ENCODE measurements at places on chromosomes 2 and 18.

DNA sequence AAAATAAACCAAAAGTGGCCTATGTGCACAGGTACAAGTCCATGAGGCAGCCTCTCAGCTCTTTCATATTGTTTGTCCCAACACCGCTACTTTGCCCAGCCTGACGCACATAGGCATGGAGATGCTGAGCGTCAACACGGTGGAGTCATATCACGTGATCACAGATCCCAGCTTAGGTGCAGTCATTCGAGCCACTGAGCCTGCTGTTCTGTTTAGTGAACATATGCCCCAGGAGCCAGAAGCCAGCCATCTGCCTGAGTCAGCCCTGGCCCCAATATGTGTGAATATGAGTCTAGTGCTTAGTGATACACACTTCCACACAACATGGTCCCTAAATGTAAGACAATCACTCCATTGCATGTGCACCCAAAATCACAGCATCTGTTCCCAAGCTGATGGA lies 88.2 kb upstream of the LCLAT1 start:
- DNase-seq: no peak

- DNase-seq: no peak
Observed at GRCh38 chr2:40564184-40564583, 112.3 kb upstream of the SLC8A1 start.

- peak; percentile 16 for DNase-seq
Observed at GRCh38 chr2:207467716-207468347, 61.9 kb upstream of the CREB1 start.

GRCh38 chr2:226086190-226086589 lies 686.7 kb downstream of the NYAP2 start:
- DNase-seq: no peak

GRCh38 chr2:20574930-20575329 lies 76.0 kb downstream of the HS1BP3 start:
- DNase-seq: no peak

DNA sequence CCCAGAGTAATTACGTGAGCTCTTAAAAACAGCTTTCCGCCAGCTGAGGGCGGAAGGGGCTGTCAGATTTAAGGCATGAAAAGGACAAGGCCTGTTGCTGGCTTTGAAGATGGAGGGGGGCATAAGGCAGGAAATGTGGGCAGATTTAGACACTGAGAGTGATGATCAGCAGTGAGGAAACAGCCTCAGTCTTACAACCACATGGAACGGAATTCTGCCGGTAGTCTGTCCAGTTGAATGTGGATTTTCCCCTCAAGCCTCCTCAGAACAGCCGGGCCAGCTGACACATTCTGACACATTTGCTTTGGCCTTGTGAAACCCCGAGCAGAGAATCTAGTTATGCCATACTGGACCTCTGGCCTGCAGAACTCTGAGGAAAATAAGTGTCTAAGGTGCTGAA lies 16.6 kb downstream of the POLE4 start:
- DNase-seq: no peak

DNA sequence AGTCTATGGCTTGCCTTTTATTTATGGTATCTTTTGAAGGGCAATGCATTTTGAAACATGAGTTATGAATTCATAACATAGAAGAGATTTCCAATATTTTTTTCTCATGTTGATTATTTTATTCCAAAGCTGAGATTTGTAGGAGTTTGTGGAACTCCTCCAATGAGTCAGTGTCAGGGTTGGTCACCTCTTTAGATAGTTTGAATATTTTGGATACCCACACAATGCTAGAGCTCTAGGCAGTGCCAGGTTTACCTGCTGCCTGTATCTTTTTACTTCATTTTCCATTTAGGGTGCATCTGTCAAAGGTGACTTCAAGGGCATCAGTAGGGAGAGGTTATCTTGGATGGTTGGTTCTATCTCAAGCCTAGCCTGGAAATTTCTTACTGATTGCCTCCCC lies 152.7 kb downstream of the CERS6 start:
- no peak for DNase-seq

DNA sequence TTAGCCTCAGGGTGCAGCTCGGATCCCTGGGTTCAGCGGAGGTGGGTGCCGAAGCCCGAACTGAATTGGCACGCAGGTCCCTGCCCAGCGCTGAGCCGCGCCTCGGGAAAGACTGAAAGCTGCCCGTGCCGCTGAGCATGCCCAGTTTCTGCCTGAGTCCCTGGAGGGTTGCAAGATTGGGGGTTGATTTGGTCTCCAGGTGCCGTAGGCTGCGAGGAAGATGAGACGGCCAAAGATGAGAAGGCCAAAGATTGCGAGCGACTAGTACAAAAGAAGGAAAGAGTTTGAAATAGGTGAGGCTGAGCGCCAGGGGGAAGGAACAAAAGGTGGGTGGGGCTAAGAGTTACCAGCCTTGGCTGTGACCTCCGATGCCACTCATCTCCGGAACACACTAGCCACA lies 852 bp upstream of the KCNH7 start:
- no peak for DNase-seq

- no peak for DNase-seq
Observed at GRCh38 chr18:80181642-80182461, 65.5 kb downstream of the PARD6G start.

DNA sequence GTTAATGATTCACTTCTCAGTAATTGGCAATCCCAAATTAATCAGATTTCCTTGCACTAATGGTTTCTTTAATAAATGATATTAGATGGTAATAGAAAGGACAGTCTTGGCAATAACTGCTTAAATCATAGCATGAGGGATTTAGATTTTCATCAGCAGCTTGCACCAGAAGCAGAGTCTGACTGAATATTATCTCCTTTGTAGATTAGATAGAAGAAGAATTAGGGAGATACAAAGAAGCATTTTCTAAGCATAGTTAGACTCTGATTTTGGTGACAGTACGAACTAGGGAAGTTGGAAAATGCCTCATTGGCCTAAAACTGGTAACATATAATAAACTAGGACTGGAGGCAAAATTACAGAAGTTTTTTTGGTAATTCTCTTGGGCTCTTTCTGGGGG lies 232.8 kb upstream of the EPAS1 start:
- no peak for DNase-seq

DNA sequence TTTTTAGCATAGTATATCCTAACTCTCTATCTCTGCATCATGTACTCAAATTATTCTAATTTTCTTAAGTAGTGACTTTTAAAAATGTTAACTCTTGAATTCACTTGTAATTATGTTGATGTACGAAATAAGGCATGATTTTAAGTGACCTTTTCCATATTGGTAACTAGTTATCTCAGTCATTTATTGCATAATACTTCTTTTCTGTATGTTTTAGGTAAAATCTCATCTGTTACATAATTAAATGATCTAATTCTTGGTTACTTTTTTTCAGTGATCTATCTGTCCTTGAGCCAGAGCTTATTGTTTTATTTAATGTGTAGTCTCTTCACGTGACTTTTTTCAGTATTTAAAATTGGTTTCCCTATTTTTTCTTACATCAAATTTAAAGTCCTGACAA lies 4.8 kb upstream of the UBE2E3 start:
- no peak for DNase-seq

DNA sequence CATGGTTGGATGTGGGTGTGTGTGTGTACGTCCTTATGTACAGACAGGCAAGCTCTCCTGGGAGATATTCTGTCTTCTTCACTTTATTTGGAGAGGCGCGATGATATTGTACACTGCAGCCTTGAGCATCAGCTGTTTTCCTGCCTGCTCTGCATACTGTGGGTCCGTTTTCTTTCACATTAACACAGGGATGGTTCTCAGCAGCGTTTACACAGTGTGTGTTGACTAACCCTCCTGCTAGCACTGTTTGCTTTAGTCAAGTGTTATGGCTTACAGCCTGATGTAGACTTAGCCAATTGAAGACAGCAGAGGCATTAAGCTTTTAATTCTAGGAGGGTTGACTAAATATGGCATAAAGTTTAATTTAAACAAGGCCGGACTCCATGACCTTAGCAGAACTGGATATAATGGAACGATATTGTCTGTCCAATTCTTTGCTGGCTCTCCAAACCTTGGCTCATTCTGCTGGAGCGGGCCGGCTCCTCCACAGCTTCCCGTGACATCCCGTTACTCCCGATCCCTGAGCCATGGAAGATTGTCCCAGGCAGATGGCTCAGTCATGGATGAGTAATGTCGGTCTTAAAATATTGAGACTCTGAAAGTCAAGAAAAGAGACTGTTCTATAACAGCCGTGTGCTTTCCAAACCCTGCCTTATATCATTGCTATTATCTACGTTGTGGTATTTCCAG lies 134.7 kb downstream of the TPGS2 start:
- DNase-seq: no peak

DNA sequence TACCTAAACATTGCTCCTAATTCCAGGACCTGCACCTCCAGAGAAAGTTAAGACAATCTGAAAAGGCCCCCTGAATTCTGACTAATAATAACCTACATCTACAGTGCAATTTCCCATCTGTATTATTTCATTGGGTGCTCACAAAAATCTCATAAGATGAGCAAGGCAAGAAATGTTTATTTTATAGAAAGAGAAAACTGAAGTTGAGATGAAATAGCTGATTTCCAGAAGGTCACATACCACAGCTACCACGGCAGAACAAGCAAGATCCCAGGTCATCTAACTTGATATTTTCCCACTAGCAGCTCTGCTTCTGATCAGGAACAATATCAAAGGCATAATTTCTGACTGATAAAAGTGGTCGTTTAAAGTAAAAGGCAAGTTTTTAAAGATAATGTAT lies 105.8 kb upstream of the COL5A2 start:
- DNase-seq: no peak

- DNase-seq: no peak
Observed at GRCh38 chr2:8502316-8502715, 179.5 kb upstream of the ID2 start.

- DNase-seq: no peak
Observed at GRCh38 chr18:48973731-48974130, 23.0 kb upstream of the SMAD7 start.

DNA sequence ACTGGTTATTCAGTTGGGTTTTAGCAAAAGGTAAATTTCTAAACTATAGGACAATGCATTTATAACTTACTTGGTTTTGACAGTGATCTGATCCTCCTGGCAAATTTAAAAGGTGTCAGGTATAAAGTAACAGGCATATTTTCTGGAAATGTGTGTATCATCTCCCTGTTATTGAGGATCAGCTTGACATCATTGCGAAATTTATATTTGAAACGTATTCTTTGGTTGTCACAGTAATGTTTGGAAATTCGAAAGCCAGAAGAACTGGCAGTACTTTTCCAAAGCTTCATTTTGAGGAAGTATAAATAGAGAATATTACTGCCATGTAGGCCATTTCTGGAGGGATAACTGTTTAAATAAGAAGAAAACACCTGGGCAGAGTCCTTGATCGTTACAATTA lies 422.2 kb upstream of the NRXN1 start:
- no peak for DNase-seq

GRCh38 chr2:145800151-145801091 lies 1280.5 kb upstream of the ZEB2 start:
- no peak for DNase-seq

- no peak for DNase-seq
Observed at GRCh38 chr2:109447251-109447661, 166.5 kb downstream of the SEPTIN10 start.

- no peak for DNase-seq
Observed at GRCh38 chr2:174326161-174327020, 8.4 kb upstream of the SP9 start.

DNA sequence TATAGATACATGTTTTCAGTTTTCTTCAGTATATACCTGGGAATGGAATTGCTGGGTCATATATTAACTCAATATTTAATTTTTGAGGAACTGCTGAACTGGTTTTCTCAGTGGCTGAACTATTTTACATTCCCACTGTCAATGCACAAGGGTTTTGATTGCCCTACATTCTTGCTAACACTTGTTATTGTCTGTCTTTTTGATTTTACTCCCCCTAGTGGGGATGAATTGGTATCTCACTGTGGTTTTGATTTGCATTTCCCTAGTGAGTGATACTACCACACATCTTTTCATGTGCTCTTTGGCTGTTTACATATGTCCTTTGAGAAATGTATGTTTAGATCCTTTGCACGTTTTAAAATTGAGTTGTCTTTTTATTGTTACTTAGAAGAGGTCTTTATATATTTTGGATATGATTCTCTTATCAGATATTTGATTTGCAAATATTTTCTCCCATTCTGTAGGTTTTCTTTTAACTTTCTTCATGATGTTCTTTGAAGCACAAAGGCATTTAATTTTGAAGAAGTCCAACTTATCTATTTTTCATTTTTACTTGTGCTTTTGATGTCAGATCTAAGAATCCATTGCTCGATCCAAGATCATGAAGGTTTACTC lies 36.2 kb downstream of the ASB1 start:
- peak; percentile 13 for DNase-seq

- peak; percentile 9 for DNase-seq
Observed at GRCh38 chr2:97806738-97807618, 93.6 kb downstream of the ZAP70 start.

GRCh38 chr2:164205347-164205746 lies 415.9 kb downstream of the GRB14 start:
- no peak for DNase-seq

GRCh38 chr2:23669413-23670244 lies 257.3 kb downstream of the ATAD2B start:
- DNase-seq: no peak

DNA sequence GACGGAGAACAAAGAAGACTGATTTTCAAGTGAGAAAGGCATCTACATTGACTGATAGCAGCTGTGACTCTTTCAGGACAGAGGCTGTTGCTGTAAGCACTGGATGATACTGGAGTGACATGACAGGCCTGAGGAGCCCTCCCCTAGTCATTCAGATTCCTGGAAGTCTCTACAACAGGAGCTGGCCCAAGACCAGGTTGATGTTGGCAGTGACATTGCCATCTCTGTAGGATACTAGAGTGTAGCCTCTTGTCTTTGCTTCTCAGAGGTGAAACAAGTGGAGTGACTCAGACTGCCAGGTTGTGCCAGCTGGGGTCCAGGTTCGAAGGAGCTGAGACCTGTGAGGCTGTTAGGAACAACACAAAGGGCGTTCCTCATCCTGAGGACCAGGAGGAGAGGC lies 44.7 kb upstream of the SH3RF3 start:
- DNase-seq: no peak

GRCh38 chr18:39491408-39491807 lies 1925.8 kb upstream of the CELF4 start:
- DNase-seq: no peak

DNA sequence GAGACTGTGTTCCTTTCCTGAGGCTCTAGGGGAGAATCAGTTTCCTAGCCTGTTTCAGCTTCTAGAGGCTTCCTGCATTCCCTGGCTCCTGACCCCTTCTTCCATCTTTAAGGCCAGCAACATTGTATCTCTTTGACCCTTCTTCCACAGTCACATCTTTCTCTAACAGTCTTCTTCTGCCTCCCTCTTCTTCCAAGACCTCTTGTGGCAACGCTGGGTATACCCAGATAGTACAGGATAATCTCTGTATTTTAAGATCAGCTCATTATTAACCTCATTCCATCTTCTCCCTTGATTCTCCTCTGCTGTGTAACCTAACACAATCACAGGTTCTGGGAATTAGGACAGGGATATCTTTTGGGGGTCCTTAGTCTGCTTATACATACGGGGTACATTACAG lies 8.9 kb upstream of the MYL12A start:
- no peak for DNase-seq

GRCh38 chr2:108594982-108595464 lies 60.8 kb downstream of the LIMS1 start:
- no peak for DNase-seq
